ENCODE measurements at places on chromosomes 13 and 19.
A peak's percentile ranks its signal among the peaks of the same experiment; 100 is the strongest.

GRCh38 chr13:64819081-64819480 lies 2411.1 kb downstream of the PCDH9 start:
- DNase-seq, result no peak

DNA sequence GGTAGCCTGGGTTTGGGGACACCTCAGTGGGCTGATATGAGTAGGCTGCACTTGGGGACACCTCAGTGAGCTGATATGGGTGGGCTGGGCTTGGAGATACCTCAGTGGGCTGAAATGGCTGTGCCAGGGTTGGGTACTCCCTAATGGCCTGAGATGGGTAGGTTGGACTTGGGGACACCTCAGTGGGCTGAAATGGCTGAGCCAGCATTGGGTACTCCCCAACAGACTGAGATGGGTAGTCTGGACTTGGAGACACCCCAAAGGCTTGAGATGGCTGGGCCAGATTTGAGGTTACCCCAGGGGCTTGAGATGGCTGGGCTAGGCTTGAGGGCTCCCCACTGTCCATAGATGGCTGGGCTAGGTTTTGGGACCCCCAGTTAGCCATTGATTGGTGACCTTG lies 12.1 kb downstream of the IQCN start:
- DNase-seq, result no peak

DNA sequence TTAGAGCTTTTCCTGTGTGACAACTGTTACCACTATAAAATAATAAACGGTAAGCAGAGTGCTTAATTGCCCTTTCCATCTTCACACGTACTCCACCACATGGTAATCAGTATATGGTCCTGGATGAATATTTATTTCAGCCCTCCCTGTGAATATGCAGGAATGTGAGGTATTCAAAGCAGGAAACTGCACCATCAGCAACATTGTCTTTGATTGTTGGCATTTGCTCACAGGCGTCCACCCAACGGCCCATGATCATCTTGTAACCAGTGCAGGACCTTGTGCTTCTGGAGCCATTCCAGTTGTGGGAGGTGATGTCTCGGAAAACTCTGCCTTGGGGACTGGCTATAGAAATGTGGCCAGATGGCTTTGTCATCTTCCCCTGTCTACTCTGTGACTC lies 132.6 kb downstream of the COG6 start:
- DNase-seq, result no peak

DNA sequence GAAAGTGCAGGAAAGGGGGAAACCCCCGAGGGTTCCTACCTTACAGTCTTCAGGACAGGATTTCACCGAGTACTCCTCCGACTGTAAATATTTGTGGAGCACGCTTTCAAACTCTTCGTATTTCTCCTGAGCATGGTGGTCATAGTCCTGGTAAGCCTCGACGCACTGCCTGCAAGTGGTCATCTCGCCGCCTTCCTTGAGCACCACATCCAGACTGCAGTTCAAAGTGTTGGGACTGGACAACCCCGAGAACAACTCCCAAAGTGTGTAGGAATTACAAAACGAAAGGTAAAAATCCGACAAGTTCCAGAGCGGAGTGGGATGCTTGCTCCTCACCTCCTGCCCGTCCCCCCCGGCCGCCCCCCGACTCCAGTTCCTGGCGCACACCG lies 349.7 kb downstream of the LIG4 start:
- DNase-seq, result no peak

DNA sequence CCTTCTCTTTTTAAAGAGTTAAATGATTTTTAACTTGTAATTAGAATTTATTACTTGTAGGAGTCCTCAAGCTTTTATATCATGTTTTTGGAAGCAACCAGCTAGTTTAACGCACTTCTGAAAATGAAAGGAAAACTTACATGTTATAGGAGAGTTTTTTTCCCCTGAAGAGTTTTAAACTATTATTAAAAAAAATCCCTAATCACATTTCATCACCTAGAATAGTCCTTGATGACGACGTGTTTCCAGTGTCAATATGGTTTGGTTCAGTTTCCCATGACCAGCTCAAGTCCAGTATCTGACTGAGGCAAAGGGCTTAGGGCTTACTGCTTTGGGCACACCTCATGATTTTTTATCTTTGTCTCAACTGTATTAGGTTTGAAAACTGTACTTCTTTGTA lies 36.0 kb downstream of the URI1 start:
- no peak for DNase-seq

- no peak for DNase-seq
Observed at GRCh38 chr13:42040730-42041010, 7.8 kb upstream of the DGKH start.

DNA sequence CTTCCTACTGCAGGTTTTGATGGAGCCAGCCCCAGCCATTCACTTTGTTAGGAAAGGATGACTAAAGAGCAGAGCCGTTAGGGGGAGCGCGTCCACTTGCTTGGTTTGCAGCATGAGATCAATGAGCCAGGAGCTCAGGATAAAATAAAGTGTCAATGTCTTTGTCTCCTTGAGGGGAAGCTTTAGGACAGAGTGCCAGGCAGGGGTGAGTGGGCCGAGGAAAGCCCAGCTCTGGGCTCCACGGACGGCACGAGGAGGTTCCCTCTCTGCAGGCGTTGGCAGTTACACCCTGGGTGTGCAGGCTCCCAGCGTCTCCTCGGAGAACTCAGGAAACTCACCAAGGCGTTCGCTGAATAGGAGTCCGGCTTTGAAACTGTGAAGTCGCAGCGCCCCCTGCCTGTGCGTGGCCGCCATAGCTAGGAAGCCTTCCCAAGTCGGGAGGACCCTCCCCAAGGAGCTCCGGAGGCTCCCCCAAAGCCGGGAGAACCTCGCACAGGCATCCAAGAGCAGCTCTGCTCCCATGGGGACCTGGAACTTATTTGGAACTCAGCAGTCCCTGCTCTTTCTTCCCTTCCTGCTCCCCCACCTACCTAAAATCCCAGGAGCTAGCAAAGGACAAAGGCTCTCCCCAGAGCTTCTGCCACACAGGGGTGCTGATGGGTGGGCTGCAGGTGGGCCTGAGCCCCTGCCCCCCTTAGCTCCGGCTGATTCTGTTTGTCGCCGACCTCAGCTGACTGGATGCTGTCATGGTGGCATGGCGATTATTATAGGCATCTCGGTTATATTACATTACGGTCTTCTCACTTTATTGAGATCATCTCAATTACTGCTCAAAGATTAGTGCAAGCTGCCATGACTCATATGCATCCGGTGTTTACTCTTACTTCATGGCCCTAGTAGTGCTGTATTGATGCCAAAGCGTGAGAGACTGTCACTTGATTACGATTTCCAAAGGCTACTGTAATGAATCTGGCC lies 34.4 kb downstream of the GSX1 start:
- DNase-seq, result no peak

GRCh38 chr13:71865874-71866334 lies 1.1 kb downstream of the DACH1 start:
- DNase-seq, result no peak

- DNase-seq, result no peak
Observed at GRCh38 chr19:52554216-52554971, 15.7 kb upstream of the ZNF701 start.

DNA sequence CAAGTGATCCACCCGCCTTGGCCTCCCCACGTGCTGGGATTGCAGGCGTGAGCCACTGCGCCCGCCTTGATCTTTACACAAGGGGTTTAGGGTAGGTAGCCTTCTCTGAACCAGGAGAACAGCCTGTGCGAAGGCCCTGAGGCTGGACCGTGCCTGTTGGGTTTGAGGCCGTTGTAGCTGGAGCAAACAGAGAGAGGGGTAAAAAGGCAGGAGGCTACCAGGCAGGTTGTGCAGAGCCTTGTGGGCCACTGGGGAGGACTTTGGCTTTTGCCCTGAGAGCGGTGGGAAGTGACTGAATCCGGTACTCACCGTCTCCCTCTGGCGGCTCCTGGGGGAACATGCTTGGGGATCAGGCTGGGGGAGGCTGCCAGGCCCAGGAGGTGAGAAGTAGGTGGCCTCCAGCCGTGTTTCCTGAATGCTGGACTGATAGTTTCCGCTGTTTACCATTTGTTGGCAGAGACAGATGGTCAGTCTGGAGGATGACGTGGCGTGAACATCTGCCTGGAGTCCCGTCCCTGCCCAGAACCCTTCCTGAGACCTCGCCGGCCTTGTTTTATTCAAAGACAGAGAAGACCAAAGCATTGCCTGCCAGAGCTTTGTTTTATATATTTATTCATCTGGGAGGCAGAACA lies 24.6 kb downstream of the SPC24 start:
- DNase-seq, result peak; percentile 65

- DNase-seq, result no peak
Observed at GRCh38 chr13:94239135-94239534, 240.3 kb downstream of the DCT start.

DNA sequence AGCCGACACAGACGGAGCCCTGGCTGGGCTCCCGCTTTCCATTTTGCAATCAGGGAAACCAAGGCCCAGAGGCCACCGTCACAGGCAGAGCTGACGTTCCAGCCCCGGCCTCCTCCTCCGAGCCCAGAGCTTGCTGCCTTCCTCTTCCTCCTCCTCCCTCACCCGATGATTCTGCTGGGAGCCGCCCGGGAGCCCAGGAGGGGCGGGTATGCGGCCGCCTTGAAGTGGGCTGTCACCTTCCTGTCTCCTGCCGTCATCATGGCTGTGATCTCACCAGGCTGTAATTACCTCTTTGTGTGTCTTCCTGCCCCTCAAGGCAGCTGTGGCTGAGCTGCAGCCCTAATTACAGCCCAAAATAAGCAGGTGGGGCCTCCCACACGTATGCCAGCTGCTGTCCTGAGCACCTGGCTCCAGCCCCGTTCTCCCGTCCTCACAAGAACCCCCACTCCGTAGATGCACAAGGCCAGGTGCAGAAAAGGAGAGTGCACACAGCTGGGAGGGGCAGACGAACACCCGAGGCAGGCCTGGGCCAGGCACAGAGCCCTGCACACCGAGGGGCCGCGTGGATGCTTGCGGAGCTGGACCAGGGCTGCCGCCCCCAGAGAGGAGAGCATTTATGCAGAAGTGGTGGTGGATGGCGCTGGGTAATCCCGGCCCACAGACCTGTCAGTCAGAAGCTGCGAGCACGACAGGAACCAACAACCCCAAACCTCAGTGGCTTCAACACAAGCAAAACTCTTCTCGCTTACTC lies 4.0 kb downstream of the TPGS1 start:
- no peak for DNase-seq

GRCh38 chr13:21556051-21556450 lies 47.9 kb downstream of the MICU2 start:
- DNase-seq, result no peak

- peak; percentile 5 for DNase-seq
Observed at GRCh38 chr13:74871369-74872070, 610.4 kb downstream of the TBC1D4 start.

DNA sequence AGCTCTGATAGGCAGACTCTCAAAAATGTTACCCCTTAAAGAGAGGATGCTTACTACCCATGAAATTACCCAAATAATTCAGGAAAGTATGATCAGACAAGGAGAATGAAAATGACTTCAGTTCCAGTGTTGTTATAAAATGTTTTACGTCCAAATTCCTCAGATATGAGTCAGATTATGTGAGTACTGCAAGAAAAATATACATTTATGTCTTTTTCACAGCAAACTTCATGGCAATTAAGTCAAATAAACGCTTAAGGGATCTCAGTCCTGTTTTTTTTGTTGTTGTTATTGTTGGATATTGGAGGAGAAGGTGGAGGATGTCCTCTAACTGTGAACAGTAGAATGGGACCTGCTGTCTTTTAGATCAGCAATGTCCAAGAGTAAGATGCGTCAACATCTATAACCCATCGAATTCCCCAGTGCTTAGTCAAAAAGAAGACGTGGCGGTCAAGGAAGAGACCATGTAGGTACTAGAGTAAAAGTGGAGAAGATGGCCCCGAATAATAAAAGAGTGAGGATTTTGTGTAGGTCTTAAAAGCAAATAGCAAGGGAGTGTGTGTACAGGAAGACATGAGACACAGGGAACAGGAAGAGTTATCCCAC lies 215.4 kb upstream of the IRS2 start:
- peak; percentile 58 for DNase-seq

DNA sequence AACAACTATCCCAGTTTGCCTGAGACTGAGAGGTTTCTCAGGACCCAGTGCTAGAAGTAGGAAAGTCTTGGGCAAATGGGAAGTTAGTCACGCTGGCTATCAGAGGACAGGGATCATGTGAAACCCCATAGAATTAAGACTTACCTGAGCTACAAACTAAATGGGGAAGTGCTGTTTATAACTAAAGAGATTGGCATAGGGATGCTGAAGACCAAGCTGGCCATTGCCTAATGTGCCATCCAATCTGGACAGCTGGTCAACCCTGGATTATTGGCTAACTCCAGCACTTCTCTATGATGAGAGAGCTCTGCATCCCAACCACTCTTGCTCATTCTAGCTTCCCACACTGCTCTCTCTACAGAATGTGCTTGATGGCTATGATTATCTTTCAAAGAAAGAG lies 216.1 kb downstream of the TDRD3 start:
- no peak for DNase-seq

DNA sequence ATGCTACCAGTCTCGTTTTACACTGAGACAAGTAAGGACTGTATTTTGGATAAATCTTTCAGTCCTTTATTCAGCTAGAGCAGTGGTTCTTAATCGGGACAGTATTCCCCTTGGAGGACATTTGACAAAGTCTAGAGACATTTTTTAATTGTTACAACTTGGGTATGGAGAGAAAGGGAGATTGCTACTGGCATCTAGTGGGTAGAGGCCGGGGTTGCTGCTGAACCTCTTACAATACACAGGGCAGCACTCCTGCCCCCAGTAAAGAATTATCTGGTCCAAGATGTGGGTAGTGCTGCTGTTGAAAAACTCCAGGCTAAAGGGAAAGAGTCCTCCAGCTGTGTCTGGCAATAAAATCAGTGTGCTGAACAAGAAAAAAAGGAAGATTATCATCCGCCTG lies 334.8 kb downstream of the SLC7A1 start:
- DNase-seq, result no peak

GRCh38 chr13:25177012-25177411 lies 4.9 kb upstream of the AMER2 start:
- DNase-seq, result no peak

DNA sequence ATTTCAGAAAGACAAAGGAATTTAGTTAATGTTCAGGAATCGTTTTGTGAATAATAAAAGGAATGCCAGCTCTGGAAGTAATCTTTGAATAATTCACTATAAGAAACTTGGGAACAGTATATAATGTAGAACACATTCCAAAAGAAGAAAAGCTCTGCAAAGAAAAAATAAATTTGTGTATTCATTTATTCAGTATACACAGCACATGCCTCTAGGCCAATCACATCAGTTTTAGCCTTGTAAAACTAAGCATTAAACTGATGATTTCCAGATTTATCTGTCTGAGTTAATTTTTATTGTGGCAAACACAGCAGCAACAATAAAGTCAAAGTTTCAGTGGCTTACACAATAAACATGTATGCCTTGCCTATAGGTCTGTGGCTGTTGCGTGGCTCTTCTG lies 5.7 kb upstream of the RXFP2 start:
- DNase-seq, result no peak

- DNase-seq, result no peak
Observed at GRCh38 chr19:29491491-29491890, 34.3 kb upstream of the VSTM2B start.

- no peak for DNase-seq
Observed at GRCh38 chr13:40982772-40983171, 36.3 kb downstream of the ELF1 start.

GRCh38 chr13:74641586-74641985 lies 507.4 kb upstream of the KLF12 start:
- no peak for DNase-seq

- DNase-seq, result no peak
Observed at GRCh38 chr19:10419200-10419645, 1.1 kb upstream of the PDE4A start.

GRCh38 chr13:25649001-25649633 lies 277.3 kb downstream of the ATP8A2 start:
- DNase-seq, result no peak

GRCh38 chr13:113203507-113204377 lies 4.7 kb downstream of the PCID2 start:
- DNase-seq, result no peak

GRCh38 chr19:48689449-48689848 lies 6.3 kb upstream of the FUT2 start:
- no peak for DNase-seq
